ENCODE measurements at places on chromosomes 6 and 20.

DNA sequence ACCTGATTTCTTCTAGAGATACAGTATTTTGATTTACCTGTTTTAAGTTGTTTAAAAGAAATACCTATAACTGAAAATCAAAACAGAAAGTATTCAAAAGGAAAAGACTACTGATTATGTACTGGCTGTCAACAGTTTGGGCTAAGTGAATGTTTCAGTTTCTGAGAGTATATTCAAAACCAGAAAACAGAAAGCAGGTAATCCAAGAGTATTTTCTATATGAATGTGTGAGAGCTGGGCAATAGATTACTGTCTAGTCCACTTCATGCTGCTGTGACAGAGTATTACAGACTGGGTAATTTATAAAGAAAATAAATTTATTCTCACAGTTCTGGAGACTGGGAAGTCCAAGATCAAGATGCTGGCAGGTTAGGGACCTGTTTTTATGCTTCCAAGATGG, 261.0 kb downstream of the ARHGAP18 start:
- no peak for DNase-seq

DNA sequence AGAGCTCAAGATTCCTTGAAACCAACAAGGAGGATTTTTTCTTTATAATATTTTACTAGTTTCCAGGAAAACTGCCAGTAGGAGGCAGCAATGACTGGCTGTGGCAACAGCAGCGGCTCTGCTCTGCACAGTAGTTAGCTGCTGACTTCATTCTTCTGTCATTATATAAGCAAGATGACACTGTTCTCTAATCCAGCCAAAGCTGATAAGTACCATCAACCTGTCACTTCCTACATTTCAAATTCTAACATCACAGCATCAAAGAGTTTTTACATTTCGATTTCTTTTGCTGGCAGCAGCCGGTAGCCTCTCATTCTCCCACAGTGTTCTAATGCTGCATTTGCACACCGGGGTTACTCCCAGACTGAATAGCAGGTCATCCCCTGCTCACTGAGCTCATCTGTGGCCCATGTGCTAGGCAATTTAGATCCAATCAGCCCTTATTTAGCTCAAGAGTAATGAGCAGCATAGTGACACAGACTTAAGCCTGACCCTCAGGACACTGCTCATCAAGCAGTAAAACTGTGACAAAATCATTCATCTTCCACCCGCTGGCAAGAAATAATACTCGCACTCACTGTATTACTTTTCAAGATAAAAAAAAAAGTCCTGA, 67.8 kb downstream of the MMS22L start:
- DNase-seq, result no peak

DNA sequence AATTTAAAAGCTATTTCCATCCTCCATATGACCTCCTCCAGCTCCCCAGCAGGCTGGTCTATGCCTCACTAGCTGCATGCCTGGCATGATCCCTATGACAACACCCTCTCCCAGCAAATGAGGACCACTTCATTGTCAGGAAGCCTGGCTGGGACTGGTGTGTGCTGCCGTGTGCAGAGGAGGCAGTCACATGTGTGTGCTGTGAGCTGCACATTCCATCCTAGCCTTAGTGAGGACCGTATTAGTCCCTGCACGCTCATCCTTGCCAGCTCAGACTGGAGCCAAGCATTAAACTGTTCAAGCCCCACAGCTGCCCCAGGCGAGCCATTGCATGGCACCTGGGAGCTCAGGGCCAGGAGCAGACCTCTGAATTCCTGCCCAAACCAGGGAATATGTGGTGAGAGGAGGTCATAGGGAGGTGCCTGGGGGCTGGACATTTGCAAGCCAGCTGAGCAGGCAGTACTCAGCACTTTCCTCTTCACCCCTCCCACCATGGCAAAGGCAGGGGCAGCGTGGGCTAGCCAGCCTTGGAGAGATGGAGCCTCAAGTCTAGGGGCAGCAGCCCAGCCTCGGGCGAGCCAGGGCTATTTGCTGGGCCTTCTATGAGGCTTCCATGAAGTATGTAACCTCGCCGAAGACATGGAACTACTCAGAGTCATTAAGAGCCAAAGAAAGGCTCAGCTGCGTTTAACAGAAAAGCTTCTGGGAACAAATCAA, 8.7 kb upstream of the CCN5 start:
- no peak for DNase-seq

GRCh38 chr20:17626217-17627007, 55.6 kb downstream of the RRBP1 start:
- no peak for DNase-seq

GRCh38 chr6:53728570-53729194, 63.1 kb upstream of the KLHL31 start:
- DNase-seq, result peak; percentile 57

GRCh38 chr6:22747571-22747970, 178.2 kb downstream of the HDGFL1 start:
- DNase-seq, result no peak

DNA sequence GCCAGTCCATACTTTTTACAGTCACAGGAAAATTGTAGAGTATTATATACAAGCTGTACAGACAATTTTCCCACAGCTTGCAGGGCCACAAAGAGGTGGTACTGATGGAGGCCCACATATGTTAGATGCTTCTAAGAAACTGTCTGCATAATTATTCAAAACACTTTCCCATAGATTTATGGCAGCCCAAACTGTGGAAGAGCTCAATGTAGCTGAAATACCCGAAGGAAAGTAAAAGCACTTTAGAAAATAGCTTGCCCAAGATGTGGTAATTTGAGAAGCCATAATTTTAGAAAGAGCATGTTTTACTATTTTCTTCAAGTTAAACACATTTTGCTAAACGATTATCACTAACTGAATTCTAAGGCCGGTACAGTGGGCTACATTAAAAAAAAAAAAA, 36.9 kb downstream of the GMDS start:
- no peak for DNase-seq

GRCh38 chr6:139062932-139063646, 34.5 kb downstream of the ABRACL start:
- no peak for DNase-seq

- DNase-seq, result no peak
Measured at GRCh38 chr6:102038964-102039363, 645.5 kb downstream of the GRIK2 start.

DNA sequence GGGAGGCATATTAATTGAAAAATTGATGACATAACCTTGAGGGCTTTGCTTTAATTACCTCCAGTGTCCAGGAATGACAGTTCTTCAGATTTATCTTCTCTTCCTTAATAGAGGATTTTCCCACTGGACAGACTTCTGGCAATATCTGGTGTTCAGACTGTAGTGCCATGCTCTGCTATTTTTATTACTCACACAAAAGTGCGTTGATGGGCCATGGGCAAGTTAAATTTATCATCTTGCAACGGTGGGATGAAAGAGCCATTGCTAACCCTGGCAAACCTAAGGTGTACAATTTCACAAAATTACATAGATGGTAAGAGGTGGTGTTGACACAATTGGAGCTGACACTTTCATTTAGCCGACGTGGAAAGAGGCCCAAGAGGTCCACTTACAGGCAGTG, 253.7 kb upstream of the PLCB4 start:
- no peak for DNase-seq

- no peak for DNase-seq
Measured at GRCh38 chr20:3784216-3784853, 2.2 kb downstream of the CENPB start.

- no peak for DNase-seq
Measured at GRCh38 chr6:37373822-37374471, 20.2 kb downstream of the RNF8 start.

GRCh38 chr6:52994031-52994838, 849 bp downstream of the GSTA4 start:
- DNase-seq, result no peak

GRCh38 chr6:156065849-156066248, 610.2 kb upstream of the NOX3 start:
- DNase-seq, result no peak

Data from CD4-positive, alpha-beta T cell treated with Interleukin-10 for 1 hour (primary cell).